ENCODE measurements at places on chromosomes 2 and 18.

DNA sequence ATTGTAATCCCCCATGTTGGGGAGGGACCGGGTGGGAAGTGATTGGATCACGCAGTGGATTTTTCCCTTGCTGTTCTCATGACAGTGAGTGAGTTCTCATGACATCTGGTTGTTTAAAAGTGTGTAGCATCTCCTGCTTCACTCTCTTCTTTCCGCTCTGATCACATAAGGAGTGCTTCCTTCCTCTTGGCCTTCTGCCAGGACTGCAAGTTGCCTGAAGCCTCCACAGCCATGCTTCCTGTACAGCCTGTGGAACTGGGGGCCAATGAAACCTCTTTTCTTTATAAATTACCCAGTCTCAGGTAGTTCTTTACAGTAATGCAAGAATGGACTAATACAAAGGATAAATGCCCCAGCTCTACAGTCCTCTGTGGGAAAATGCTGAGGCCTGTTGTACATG, 437.5 kb upstream of the NXPH2 start:
- DNase-seq = no peak

GRCh38 chr2:237478979-237479378, 8.1 kb upstream of the MLPH start:
- DNase-seq = no peak

DNA sequence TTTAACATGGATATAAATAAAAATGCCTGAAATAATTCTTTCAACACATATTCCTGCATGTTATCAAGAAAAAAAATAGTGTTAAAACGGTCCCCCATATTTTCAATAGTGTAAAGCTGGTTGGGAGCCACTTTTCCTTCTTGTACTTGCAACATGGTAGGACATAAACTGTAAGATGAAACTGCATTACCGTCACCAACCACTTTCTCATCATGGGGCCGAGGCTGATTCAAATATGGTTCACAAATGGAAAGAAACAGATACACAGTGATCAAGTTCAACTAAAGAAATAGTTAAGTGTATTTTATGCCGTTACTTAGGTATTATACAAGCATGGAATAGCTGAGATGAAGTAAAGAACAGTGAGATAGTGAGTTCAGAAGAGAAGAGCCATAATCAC, 360.7 kb downstream of the ZEB2 start:
- no peak for DNase-seq

GRCh38 chr18:37956902-37957301, 391.3 kb upstream of the CELF4 start:
- no peak for DNase-seq

DNA sequence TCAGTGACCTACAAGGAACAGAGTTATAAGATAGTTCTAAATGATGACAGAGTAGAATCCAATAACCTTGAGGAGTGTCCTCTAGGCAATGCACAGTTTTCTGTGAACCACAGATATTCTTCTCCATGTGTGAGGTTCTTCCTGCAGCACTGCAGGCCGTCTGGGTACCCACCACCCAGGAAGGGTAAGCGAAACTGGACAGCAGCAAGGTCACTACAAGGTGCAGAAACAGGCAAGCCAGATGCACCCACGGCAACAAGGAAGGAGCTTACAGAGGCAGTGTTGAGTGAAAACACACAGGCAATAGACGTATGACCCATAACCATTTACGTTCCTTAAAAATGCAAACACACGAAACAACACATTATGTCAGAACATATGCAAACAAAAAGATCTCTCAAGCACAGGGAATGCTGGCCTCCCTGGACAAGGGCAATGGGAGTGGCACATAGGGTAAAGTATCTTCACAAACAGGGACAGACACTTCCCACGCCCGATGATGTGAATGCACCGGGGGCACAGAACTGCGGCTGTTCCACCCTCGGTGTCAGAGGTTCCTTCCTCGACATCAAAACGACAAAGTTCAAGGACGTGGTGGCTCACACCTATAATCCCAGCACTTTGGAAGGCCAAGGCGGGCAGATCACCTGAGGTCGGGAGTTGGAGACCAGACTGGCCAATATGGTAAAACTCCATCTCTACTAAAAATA, 84.1 kb downstream of the NDUFA10 start:
- no peak for DNase-seq

GRCh38 chr18:34936772-34937171, 104.4 kb upstream of the MAPRE2 start:
- no peak for DNase-seq

DNA sequence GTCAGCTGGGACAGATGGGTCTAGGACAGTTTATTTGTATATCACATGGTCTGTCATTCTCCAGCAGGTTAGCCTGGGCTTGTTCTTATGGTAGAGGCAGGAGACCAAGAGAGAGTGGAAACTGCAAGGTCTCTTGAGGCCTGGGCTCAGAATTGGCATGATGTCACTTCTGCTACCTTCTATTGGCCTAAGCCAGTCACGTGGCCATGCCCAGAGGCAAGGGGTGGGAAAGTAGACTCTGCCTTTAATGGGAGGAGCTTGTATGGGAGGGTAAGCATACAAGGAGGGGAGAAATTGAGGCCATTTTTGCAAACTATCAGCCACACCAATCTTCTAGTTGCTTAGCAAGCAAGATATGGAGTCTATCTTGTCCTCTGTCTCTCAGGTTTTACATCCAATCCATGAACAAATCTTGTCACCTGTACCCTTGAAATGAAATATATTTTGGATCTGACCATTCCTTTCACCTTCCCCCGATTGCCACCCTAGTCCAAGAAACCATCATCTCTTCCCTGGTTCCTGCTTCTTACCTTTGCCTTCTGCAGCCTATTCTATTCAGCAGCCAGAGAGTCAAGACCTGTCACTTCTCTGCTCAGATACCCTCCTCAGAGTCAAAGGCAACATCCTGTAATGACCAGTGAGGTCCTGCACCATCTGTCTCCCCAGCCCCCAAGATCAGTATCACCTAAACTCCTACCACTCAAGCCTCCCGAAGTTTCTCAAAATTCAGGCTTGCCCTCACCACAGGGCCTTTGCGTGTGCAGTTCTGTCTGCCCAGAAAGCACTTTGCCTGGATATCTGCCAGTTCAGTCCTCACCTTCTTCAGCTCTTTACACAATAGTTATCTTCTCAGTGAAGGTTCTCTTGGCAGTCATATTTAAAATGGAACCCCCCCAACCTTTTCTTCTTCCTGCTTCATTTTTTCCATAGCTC, 240.0 kb downstream of the LOXHD1 start:
- DNase-seq = no peak

- no peak for DNase-seq
Observed at GRCh38 chr2:98803405-98804264, 72.7 kb upstream of the MGAT4A start.

DNA sequence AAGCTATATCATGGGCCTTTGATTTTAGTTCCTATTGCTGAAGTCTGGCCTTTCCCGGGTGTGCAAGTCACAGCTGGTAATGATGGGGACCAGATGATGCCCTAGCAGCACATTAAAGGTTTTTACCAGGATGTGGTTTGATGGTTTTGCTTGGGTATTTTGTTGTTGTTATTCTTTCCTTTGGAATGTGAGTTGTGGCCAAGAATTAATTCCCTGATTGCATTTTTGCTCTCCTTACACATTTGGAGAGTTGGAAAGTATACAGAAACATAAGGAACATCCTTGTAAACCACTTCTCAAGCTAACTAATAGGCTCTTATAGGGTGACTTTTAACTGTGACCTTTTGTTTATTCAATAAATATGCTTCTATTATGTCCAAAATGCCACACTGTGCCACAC, 154.1 kb upstream of the MMADHC start:
- DNase-seq = no peak

DNA sequence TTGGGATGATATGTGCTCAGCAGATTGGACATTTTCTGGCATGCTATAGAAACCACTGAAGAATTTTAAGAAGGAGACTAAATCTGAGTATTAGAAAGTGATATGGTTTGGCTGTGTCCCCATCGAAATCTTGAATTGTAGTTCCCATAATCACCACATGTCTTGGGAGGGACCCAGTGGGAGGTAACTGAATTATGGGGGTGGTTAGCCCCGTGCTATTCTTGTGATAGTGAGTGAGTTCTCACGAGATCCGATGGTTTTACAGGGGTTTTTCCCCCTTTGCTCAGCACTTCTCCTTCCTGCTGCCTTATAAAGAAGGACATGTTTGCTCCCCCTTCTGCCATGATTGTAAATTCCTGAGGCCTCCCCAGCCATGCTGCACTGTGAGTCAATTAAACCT, 535.9 kb upstream of the VRK2 start:
- no peak for DNase-seq

- no peak for DNase-seq
Observed at GRCh38 chr2:30368258-30368657, 78.8 kb upstream of the LCLAT1 start.

- no peak for DNase-seq
Observed at GRCh38 chr2:159224061-159224813, 62.3 kb downstream of the WDSUB1 start.

DNA sequence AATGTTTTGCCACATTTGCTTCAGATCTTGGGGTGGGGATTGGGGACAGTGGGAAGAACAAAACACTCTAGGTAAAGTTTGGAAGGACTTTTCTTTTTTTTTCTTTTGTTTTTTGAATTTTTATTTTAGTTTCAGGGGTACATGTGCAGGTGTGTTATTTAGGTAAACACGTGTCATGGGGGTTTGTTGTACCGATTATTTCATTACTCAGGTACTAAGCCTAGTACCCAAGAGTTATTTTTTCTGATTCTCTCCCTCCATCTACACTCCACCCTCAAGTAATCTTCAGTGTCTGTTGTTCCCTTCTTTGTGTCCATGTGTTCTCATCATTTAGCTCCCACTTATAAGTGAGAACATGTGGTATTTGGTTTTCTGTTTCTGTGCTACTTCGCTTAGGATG, 73.3 kb downstream of the FASTKD2 start:
- DNase-seq = no peak

DNA sequence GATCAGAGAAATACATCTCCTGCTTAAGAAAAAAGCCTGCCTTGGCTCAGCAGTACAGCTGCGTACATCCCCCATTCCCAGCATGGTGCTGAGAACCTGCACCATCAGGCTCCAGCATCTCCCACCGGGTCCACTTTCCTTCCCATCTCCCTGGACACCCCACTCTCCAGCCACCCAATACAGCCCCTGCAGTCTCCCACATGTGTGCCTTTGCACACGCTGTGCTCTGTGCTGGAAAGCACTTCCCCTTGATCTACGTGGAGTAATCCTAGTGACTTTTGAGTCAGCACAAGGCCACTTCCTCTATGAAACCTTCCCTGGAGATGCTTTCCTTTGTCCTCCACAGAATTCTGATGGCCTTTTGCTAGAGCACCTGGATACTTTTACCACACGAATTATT, 17.0 kb downstream of the STAT1 start:
- no peak for DNase-seq

- no peak for DNase-seq
Observed at GRCh38 chr2:241265506-241265905, 50.0 kb downstream of the HDLBP start.

DNA sequence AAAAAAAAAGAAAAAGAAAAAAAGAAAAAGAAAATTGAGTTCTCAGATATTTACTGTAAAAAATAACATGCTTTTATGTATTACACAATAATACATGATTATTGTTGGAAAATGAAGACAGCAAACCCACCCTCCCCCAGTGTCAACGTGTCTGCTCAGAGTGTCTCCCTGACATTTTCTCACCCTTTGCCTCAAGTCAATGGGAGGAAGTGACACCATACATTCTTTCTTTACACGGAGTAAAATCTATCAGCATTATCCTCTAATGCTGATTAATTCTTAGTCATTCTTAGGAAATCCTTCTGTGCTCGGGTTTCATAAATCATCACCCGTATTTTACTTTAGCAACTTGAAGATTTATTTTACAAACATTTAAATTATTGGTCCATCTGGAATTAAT, 32.0 kb downstream of the CTAGE1 start:
- peak; percentile 97 for DNase-seq

- DNase-seq = no peak
Observed at GRCh38 chr2:47145466-47145865, 9.6 kb downstream of the STPG4 start.

DNA sequence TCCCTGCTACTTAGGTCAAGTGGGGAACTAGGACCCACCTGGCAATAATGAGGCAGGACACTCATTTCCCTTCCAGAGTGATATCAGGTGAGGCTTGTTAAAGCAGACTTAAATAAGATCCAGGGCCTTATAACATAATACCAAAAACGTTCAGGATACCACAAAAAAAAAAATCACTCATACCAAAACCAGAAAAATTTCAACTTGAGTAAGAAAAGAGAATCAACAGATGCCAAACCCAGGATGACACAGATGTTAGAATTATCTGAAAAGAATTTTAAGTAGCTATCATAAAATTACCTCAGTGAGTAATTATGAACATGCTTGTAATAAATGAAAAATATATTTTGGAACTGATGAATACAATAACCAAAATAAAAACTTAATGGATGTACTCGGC, 255.6 kb upstream of the OSR1 start:
- no peak for DNase-seq

- DNase-seq = no peak
Observed at GRCh38 chr2:138831691-138832090, 51.5 kb upstream of the NXPH2 start.

DNA sequence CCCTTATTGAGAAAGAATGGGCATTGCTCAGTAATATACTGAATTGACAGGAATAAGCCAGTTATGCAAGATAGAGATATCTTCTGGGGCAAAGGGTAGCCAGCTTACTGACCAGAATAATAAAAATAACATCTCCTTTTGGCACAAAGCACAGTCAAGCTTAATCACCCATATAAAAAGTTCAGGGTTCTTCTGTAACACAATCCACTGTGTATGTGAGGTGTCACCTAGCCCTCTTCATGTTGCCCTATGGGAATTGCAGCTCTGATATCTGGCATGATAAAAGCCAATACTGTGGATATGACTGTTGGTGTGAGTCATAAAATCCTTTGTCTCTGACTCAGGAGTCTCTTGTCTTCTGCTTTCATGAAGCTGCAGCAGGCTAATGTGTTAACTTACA, 90.8 kb downstream of the DSEL start:
- DNase-seq = peak; percentile 81

DNA sequence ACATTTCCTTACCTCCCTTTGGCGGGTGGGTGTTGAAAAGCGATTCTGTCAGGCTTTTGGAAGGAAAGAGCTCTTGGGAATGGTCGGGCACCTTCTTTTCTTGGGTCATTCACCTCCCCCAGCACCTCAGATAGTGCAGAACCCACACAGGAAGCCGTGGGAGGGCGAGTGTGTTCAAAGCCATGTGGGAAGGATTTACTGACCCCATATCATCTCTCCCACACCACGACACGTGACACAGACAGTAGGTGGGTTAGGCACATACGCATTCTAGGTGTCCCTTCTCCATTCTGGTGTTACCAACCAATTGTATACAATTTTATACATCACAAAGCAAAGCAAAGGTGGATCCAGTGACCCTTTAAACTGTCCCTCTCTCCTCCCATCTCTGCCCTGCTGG, 263.7 kb upstream of the REV1 start:
- no peak for DNase-seq

- no peak for DNase-seq
Observed at GRCh38 chr2:54770211-54770610, 46.7 kb downstream of the EML6 start.

- DNase-seq = no peak
Observed at GRCh38 chr2:227351639-227352038, 26.6 kb downstream of the MFF start.
